Stimulated activated CD4-positive, alpha-beta T cell treated with anti-CD3 and anti-CD28 coated beads, Interleukin-4, amount 100 ng/mL, for 1 hour (primary cell): ENCODE measurements at places on chromosomes 11 and 22.

GRCh38 chr22:20951151-20951931 is 15.7 kb upstream of the AIFM3 start:
- no peak for DNase-seq

DNA sequence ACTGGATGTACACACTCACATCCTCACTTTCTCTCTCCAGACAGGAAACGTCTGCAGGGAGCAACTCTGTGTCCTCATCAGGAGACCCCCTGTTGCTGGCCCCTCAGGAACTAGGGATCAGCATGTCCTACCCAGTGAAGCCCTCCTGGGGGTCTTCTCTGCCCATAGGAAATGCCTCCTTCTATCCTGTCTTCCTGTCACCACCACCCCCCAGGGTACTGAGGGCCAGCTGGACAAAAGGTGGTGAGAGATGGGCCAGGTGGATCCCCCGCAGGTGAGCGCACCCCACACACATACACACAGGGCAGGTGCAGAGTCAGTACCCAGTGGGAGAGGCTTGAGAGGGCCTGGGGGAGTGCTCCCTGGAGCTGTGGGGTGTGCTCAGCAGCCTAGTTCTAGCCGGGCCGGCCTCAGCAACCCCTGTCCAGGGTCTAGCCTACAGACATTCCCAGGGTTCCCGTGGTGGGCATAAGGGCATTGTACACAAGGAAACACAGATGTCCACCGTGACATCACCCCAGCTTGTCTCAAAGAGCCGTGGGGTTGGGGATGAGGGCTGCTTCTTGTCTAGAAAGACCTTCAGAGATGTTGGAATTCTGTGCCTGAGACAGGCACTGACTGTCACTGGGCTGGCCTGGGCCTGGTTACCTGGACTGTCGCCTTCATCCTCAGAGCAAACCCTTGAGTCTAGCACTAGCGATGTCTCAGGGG is 9.2 kb downstream of the GP1BB start:
- DNase-seq, result no peak

GRCh38 chr11:28338371-28338770 is 230.2 kb downstream of the METTL15 start:
- DNase-seq, result no peak

GRCh38 chr11:6175440-6175839 is 5.3 kb upstream of the OR52B2 start:
- no peak for DNase-seq

- no peak for DNase-seq
Observed at GRCh38 chr11:96112192-96113128, 188.6 kb upstream of the MTMR2 start.

DNA sequence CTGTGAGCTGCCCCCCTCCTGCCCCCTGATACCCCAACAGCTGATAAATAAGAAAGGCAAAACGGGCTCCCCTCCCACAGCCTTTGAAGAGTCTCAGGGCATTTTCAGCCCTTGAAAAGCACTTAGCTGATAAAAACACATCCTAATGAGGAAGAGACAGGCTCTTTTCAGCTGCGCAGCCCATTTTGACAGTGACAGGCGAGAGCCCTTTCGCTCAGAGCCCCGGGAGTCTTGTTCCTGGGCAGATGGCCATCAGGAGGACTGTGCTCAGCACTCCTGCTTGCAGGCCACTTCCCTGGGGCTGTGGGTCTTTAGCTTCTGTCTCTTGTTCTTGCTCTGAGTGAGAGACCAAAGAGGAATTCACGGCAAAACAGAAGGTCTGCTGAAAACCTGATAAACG is 757.2 kb downstream of the BRD1 start:
- DNase-seq, result no peak
